Upper lobe of left lung (tissue), 6 donors: ENCODE measurements at places on chromosomes 6 and 20. TPM values are rescaled to one million over a fixed set of nuclear protein-coding genes. Genes with fewer than 3 reads are reported as not detected.

Gene TRAPPC3L
- total RNA-seq: 0.20 TPM

Gene KCNQ2
- total RNA-seq: not detected

Gene MDFI
- total RNA-seq: 5.2 TPM

Gene GRM1
- total RNA-seq: not detected

Gene CRISP3
- 0.81 TPM for total RNA-seq

- no peaks in the 10 kb centered on the region for H3K4me1 ChIP-seq
- H3K27me3 ChIP-seq: no peaks in the 10 kb centered on the region
- H3K36me3 ChIP-seq: no peaks in the 10 kb centered on the region
- H3K4me3 ChIP-seq: no peak overlapping the region
Observed at GRCh38 chr6:149043476-149044130, 273.9 kb upstream of the TAB2 start.

DNA sequence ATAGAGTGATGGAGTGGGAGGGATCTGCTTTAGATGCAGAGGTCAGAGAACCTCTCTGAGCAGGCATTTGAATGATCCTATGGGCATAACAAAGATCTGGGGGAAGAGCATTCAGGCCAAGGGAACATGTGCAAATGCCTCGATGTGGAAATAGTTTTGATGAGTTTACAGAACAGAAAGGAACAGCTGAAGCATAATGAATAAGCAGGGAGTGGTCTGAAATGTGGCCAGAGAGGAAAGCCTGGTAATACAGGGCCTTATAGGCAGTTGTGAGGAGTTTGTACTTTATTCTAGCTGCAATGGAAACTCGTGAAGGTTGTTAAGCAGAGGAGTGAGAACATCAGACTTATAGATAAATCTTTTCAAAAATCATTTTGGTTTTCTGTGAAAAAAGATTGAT, 33.0 kb upstream of the ME1 start:
- no peak overlapping the region for H3K4me3 ChIP-seq
- no peaks in the 10 kb centered on the region for H3K36me3 ChIP-seq

DNA sequence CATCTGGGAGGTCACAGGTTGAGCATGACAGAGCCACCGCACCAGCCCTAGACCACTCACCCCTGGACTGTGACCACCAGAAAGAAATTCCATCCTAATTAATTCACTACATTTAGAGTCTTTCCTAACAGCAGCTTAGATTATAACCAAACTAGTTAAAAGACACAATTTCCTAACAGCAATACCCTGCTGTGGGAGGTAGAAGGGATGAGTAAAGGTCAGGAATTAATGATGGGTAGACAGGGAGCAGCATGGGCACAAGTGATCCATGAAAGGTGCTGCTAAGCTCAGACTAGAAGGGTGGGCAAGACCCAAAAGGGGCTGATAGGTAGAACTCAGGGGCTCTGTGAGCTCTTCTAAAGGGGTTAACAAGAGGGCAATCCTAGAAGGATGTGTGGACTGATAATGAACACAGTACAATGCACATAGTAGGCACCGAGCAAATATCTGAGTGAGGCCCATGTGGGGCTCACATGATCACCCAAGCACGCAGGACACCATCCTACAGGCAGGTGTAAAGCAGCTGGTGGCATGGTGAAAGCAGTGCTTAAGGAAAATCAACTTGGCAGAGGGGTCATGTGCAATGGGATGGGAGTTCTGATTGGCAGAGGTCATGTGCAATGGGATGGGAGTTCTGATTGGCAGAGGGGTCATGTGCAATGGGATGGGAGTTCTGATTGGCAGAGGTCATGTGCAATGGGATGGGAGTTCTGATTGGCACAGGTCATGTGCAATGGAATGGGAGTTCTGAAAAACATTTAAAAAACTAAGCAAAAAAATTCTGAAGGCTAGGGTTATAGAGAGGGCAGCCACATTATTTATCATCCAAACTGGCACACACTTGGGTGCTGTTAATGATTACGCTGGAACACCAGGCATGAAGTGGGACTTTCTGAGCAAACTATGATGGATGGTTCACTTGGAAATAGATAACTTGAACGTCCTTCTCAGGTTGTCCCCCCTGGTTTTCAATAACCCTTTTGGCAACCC, 188.2 kb upstream of the FOXQ1 start:
- no peaks in the 10 kb centered on the region for H3K27me3 ChIP-seq
- no peak for DNase-seq
- no peaks in the 10 kb centered on the region for H3K4me1 ChIP-seq
- no peak overlapping the region for H3K4me3 ChIP-seq

DNA sequence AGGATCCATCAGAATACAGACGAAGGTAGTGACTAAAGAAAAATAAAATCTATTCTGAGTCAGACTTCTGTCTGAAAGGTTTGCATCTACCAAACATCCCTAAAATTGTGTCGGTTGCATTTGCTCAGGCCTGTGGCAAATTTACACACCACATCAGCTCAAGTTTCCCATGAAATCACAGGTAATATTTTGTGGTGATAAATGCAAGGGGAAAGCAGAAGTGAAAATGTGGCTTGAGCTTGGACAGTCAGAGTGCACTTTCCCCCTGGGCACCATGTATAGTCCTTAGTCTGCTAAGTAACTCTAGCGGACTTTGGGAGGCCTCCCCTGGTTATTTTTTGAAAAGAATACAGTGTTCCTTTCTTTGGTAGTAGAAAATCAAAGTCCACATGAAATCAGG, 159.1 kb downstream of the PKHD1 start:
- H3K4me3 ChIP-seq: no peak overlapping the region
- no peaks in the 10 kb centered on the region for H3K27me3 ChIP-seq
- no peak for DNase-seq
- H3K36me3 ChIP-seq: no peaks in the 10 kb centered on the region

- no peak overlapping the region for H3K4me3 ChIP-seq
- H3K36me3 ChIP-seq: no peaks in the 10 kb centered on the region
- H3K27me3 ChIP-seq: no peaks in the 10 kb centered on the region
- no peak for DNase-seq
Observed at GRCh38 chr6:79954849-79955248, 7.5 kb upstream of the ELOVL4 start.

- H3K27me3 ChIP-seq: no peaks in the 10 kb centered on the region
- no peaks in the 10 kb centered on the region for H3K4me1 ChIP-seq
- DNase-seq: no peak
Observed at GRCh38 chr6:358432-358831, 33.1 kb upstream of the IRF4 start.

GRCh38 chr20:44917399-44917798, 7.5 kb downstream of the PABPC1L start:
- no peak overlapping the region for H3K27ac ChIP-seq
- no peaks in the 10 kb centered on the region for H3K4me1 ChIP-seq
- peaks cover 5% of the 10 kb centered on the region for H3K36me3 ChIP-seq
- no peaks in the 10 kb centered on the region for H3K27me3 ChIP-seq
- H3K4me3 ChIP-seq: no peak overlapping the region

DNA sequence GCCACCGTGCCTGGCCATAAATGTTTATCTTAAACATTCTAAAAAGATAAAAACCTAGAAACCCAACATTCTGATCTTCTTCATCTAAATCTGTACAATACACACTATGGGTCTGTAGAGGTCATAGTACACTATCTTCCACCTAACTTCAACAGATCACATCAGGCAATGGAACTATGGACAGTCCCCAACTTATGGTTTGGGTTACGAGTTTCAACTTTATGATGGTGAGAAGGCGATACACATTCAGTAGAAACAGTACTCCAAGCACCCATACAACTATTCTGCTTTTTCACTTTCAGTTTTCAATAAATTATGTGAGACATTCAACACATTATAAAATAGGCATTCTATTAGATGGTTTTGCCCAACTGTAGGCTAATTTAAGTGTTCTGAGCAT, 23.1 kb downstream of the FKBP5 start:
- no peaks in the 10 kb centered on the region for H3K27me3 ChIP-seq
- DNase-seq: no peak
- H3K4me3 ChIP-seq: no peak overlapping the region
- H3K27ac ChIP-seq: no peak overlapping the region
- peaks cover 2% of the 10 kb centered on the region for H3K36me3 ChIP-seq

GRCh38 chr6:26183237-26183580, 96.0 kb downstream of the HFE start:
- H3K4me3 ChIP-seq: peak overlapping the region; percentile 56
- H3K4me1 ChIP-seq: peaks cover 4% of the 10 kb centered on the region
- H3K27me3 ChIP-seq: no peaks in the 10 kb centered on the region
- peak overlapping the region; percentile 85 for H3K27ac ChIP-seq
- no peak for DNase-seq
- no peaks in the 10 kb centered on the region for H3K36me3 ChIP-seq

DNA sequence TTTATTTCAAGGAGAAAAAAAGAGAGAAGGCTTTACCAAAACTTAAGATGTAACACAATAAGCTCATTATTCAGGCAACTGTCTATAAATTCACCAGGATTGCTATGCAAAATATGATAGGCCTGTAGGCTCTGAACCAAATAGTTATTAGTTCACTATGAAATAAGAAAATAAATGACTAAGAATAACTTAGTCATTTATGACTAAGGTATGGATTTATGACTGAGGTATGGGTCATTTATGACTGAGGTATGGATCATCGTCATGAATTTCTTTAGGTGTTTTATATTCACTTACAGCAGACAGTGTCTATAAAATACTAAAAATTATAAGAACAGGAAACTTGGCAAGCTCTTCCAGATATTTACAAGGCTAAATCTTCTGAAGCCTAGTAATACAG, 52.1 kb upstream of the SNX9 start:
- H3K27ac ChIP-seq: no peak overlapping the region
- H3K27me3 ChIP-seq: no peaks in the 10 kb centered on the region
- DNase-seq: no peak
- peaks cover 9% of the 10 kb centered on the region for H3K4me1 ChIP-seq
- no peaks in the 10 kb centered on the region for H3K36me3 ChIP-seq
- H3K4me3 ChIP-seq: no peak overlapping the region

- H3K36me3 ChIP-seq: peaks cover 8% of the 10 kb centered on the region
- no peak overlapping the region for H3K4me3 ChIP-seq
- H3K27ac ChIP-seq: no peak overlapping the region
- H3K27me3 ChIP-seq: no peaks in the 10 kb centered on the region
- H3K4me1 ChIP-seq: no peaks in the 10 kb centered on the region
Observed at GRCh38 chr6:142417331-142417750, 115.5 kb downstream of the ADGRG6 start.

DNA sequence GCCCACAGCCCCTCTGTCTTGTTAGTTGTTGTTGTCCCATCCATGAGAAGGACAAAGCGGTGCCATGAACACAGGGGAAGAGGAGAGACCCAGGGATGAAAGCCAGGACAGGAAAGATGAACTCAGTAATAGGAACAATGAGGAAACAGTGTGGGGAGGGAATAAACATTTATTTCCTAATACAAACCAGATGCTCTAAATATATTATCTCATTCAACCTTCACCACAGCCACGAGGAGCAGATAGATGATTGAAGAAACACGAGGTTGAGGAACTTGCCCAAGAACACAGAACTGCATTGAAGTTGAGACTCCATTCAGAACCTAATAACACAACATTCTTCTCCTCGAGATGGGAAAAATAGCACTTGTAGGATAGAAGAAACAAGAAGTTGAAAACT, 53.0 kb upstream of the AIG1 start:
- H3K36me3 ChIP-seq: no peaks in the 10 kb centered on the region
- H3K27ac ChIP-seq: no peak overlapping the region
- H3K4me3 ChIP-seq: no peak overlapping the region
- no peak for DNase-seq
- no peaks in the 10 kb centered on the region for H3K27me3 ChIP-seq

DNA sequence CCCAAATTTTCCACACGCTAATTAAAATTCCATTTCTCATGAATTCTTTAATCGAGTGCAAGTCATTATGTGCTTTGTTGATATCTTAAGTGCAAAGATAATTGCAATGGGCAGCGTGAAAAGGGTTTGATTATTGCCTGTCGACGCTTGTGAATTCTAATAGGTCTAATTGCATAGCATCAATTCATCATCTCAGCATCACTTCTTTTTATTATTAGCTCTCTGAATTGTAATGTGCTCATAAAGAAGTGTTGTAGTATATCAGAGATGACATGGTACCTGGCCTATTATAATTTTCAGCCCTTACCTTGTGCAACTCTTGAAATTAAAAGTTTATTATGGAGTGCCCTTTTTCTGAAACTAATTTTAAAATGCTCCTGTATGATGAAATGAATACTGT, 866.8 kb upstream of the FLRT3 start:
- no peaks in the 10 kb centered on the region for H3K27me3 ChIP-seq
- no peak for DNase-seq
- H3K27ac ChIP-seq: no peak overlapping the region

DNA sequence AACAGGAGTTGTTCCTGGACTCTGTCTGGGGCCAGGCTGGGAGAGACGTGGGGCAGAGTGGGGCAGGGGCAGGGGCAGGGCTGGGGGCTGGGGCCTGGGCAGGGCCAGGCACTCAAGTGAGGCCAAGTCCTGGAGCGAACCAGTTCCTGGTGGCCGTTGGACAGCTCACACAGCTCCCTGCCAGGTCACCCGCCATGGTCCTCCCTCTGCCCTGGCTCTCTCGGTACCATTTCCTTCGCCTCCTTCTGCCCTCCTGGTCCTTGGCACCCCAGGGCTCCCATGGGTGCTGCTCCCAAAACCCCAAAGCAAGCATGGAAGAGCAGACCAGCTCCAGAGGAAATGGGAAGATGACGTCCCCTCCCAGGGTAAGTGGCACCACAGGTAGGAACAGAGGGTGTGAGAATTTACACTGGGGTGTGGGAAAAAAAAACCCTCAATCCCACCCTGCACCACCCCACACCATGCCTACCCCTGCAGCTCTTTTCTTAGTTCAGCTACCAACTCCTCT, at the start of gene MCCD1:
Gene MCCD1, plus strand, starts transcription at position 142 of the 508 bp plus-strand sequence. Its CDS starts 53 bp downstream, at position 195.
- H3K4me1 ChIP-seq: no peaks in the 10 kb centered on the region
- H3K27ac ChIP-seq: no peak within 1 kb of the TSS
- H3K27me3 ChIP-seq: no peaks in the 10 kb centered on the region
- no peak for DNase-seq

DNA sequence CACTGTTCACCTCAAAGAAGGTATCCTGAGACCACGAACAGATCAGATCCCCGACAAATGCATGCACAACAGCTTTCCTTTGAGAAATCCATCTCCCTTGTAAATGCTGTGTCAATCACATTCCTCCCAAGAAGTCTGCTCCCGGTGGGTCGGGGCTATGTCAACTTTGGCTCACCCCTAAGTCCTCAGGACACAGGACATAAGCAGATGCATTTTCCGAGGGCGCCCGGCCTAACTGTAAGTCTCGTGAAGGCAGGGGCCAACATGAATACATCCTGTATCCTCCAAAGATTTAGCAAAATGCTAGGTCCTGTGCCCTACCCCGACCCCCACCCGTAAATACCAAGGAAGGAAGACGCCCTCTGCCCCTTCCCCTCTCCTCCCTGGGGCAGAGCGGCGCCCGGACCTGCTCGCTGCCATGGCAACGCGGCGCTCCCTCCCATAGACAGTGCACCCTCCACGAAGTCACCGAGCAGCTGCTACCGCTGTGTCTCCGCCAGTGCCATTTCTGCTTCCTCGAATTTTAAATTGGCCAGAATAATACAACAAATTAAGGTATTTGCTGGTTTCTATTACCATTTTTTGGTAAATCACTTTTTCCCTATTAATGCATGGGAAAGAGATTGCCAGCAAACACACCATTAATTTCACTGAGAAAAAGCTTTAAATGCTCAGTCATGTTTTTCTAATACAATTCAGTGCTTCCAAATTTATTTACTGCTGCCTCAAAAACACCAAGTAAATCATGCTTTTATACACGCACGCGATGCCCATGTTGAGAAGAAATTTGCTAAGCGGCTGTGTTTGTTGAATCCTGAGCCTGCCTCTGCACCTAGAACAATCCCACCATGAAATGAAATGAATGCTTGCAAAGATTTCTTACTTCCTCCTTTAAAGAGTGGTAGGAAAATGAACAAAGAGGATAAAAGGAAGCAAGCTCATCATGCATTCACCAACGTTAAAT, 100.6 kb downstream of the PCSK2 start:
- H3K27ac ChIP-seq: no peak overlapping the region
- no peak overlapping the region for H3K4me3 ChIP-seq
- DNase-seq: peak; percentile 25
- H3K4me1 ChIP-seq: no peaks in the 10 kb centered on the region
